ENCODE measurements at places on chromosomes 12 and 14.

GRCh38 chr12:132074216-132074615, 69.9 kb downstream of the DDX51 start:
- DNase-seq, result no peak

DNA sequence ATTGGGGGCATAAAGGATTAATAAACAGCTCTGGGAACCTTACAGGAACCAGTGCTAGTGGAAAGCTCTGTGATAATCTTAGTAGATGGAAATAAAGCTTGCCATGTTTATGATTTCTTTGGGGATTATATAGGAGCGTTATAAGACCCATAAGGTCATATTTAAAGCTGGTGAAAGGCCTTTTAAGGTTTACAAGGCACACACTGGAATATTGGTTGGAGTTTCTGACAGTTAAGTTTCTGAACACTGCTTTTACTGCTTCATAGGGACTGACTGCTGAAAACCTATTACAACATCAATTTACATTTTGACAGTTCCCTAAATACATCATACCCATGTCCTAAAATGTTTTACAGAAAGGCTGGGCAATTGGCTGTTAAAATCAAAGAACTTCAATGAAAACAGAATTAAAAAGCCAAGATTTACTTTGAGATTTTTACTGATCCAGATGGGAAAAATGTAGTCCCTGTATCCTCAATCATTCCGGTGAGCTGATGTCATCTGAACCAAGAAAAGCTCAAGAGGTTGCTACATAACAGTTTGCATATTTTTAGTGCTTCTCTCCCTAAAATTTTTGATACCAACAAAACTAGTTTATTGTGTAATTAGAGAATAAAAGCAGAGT, 153.7 kb upstream of the IGF1 start:
- no peak for DNase-seq

- no peak for DNase-seq
Measured at GRCh38 chr12:6113691-6114475, 10.6 kb downstream of the VWF start.

DNA sequence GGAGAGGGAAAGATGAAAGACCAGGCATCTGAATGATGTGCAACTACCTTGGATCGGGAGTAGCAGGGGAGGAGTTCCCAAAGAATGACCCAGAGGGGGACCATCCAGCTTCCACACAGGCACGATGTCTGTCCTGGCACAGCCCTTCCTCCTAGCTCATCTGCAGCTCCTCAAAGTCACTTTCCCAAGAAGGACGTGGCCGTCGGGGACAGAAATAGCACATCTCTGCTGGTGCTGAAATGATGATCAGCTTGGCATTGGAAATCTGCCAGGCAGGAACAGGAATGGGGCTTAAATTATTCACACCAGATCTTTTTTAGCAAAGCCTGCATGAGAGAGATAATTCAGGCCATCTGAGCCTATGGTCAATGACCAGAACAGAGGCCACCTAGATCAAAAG, 41.7 kb downstream of the TSPAN11 start:
- no peak for DNase-seq
